Breast epithelium (tissue), 4 donors: ENCODE measurements at places on chromosomes 7 and 10.

GRCh38 chr10:78471326-78471722, 437.7 kb downstream of the RPS24 start:
- DNase-seq: no peak

- DNase-seq: no peak
Observed at GRCh38 chr7:28682801-28683200, 270.5 kb downstream of the CREB5 start.

DNA sequence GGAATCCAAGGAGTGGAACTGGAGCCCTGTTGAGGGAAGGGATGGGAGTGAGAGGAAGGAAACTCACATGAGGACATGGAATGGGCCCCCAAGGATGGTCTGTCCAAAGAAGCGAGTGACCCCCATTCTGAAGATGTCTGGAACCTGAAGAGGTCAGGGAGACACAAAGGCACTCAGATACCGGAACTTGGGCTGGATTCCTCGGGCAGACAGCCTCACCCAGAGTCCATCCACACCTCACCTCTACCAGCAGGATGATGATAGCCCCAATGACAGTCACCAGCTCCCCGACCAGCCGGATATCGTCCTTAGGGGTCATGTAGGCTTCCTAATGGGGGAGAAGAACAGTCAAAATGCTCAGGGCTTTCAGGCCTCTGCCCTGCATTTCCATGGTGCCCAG, 10.7 kb downstream of the TRPV6 start:
- DNase-seq: no peak

DNA sequence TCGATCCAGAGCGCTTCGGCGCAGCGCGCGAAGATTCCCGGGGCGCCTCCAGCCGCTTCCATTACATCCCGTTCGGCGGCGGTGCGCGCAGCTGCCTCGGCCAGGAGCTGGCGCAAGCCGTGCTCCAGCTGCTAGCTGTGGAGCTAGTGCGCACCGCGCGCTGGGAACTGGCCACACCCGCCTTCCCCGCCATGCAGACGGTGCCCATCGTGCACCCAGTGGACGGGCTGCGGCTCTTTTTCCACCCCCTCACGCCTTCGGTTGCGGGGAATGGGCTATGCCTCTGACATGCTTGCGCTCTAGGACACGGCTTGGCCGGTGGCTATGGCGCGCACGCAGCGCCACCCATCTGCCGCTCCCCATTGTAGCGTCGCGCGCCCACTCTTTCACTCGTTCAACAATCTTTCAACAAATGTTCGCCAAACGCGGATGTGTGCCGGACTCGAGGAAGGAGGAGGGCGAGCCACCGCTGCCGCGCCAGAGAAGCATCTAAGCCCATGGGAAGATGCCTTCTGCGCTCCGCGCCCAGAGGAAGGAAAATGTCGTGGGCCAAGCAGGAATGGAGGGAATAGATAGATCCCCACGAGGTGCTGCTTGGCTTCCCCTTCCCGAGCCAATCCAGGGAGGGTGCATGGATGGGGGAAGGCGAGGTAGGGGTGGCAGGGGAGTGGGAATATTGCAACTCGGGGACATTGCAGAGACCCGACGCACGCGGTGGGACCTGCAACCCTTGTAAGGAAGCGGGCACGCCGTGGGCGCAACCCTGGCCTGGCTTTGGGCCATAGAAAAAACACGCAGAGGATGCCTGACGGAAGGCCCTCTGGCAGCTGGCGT, 5.1 kb upstream of the CYP26A1 start:
- no peak for DNase-seq

DNA sequence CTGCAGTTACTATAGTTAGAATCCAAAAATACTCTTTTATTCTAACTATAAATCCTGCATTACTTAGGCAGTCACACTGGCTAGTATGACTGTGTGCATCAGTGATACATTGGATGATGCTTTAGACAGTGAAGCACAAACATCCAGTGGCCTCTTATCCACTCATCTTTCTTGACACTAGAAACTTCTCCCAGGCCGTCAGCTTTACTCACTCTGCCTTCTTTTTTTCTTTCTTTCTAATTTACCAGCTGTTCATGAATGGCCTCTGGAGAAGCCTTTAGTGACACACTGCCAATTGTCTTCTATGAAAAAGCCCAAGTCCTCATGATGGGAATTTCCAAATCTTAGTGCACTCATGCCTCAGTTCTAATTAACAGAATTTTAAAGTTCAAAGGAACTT, 26.2 kb upstream of the C10orf90 start:
- no peak for DNase-seq

DNA sequence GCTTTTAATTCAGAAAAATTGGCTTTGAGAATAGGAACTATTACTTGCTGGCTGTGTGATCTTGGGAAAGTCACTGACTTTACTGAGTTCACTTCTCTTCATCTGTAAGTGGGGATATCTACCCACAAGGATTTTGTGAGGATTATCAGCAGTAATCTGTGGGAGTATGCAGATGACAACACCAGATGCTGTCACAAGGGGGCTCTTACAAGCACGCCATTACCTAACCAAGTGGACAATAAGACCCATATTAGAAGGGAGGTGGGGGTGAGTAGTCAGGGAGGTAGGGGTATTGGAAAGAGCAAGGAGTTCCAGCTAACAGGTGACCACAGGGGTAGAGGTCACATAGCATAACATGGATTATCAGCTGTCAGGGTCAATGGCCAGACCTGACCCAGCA, 569.4 kb downstream of the SUGCT start:
- DNase-seq: no peak

- DNase-seq: no peak
Observed at GRCh38 chr10:125162120-125162931, 2.0 kb upstream of the CTBP2 start.

GRCh38 chr10:6729071-6729774, 149.1 kb upstream of the PRKCQ start:
- DNase-seq: no peak

- no peak for DNase-seq
Observed at GRCh38 chr10:33067917-33068316, 109.9 kb upstream of the ITGB1 start.

- peak; percentile 66 for DNase-seq
Observed at GRCh38 chr7:66114743-66115649, at the start of gene CRCP. Gene CRCP, plus strand, starts transcription at chr7:66114847. Its CDS starts 116 bp downstream, at chr7:66114963.

DNA sequence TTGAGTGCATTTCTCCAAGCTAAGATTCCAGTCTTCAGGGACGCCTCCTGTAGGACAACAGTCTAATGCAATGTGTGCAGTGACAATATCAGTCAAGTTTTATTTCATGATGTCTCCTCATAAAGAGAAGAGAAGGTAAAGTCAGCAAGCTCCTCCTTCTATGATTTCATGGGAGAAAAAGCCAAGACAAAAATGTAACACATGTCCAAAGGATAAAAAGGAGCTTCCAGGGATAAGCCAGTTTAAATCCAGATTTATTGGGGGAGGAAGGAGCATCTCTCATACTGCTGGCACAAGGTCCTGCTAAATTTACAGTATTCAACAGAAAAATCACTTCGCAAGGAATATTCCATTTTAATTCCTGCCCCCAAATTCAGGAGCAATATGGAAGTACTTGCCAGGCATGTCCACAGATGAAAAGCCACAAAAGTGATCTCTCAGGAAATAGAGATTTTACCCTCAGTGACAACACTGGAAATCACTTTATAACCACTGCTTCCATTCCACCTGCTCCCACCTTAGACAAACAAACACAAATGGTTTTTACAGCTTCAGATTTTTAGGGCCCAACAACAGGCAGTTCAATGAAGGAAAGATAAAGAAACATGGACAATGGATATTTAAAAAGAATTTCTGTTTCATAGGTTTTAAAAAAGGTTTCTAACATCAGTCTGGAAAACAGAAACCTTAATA, 677.5 kb upstream of the C7orf33 start:
- DNase-seq: no peak

- DNase-seq: no peak
Observed at GRCh38 chr10:76255241-76255640, 823.8 kb downstream of the LRMDA start.

DNA sequence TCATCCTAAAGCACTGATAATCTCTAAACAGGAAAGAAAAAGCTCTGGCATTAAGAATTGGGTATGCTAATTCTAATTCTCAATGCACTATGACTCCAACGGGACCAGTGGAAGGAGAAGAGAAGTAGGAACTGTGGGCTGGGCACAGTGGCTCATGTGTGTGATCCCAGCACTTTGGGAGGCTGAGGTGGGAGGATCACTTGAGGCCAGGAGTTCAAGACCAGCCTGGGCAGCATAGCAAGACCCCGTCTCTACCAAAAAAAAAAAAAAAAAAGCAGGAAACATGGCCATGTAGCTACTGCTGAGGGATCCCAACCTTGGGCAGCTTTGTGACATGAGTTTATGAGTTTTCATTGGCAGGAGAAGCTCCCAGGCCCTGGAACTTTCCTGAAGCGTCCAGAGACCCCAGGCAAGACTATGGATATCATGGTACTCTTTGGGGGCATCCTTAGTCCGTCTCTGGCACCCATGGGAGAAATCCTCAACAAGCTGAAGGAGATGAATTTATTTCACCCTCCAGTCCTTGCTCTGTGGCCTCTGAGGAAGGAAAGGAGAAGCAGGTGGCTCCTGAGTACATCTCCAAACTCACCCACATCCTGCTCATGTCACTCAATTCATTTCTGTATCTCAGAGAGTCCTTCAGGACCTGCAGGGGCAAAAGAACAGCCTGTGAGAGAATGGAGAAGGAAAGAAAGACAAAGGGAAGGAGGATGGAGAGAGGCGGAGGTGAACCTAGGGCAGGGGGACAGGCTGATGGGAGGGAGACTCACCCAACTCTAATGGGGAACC, 99.5 kb downstream of the SPDYE5 start:
- DNase-seq: no peak

GRCh38 chr10:112232670-112233069, 49.1 kb upstream of the GPAM start:
- no peak for DNase-seq

DNA sequence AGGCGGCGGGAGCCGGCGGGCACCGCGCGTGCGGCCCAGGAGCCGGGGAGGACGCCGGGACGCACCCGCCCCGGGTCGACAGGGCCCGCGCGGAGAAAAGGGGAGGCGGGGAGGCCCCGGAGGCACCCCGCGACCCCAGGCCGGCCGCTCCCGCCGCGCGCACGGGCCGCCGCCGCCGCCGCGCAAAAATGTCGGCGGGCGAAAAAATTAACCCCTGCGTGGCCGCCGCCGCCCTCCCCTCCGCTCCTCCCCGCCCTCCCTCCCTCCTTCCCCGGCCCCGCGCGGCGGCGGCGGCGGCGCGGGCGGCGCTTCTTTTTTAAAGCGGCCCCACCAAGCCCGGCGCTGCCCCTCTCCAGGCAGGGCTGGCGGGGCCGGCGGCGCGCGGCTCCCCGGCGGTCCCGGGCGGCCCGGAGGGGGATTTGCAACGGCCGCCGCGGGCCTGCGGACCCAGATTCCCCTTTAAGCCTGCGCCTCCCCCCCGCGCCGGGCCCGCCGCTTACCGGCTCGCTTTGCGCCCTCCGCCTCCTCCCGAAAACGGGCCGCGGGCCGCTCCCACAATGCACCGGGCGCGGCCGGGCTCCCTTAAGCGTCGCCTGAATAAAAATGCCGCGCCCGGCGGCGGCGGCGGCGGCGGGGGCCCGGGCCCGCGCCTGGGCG, 465 bp downstream of the SEPHS1 start:
- peak; percentile 57 for DNase-seq

DNA sequence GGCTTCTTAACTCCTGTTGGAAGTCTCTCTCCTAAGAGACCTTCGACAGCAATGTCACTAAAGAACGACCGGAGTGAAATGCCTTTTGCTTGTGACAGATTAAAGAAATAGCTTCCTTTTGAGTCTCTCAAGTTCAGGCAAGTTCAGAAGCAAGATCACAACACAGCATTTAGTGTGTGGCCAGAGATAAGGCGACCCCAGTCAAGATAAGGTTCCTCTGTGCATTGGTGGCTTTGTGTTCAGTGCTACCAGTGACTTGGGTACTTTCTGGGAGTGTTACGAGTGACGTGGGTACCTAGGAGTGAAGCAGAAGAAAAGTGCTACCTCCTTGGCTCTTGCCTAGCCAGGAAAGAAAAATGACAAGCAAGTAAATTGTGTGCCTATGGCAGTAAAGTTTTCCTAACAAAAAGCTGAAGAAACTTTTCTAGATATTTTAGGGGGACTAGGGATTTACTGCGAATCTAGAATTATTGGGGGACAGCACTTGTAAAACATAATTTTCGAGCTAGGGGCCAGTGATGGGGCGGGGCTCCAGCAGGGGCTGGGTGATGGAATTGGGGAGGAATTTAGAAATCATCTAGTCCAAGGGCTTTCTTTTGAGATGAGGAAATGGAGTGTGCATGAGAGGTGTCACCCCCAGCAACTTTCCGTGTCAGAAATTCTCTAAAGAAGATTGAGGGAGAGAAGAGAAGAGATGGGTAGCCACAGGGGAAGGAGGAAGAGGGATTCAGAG, 191.9 kb upstream of the LYZL2 start:
- no peak for DNase-seq

DNA sequence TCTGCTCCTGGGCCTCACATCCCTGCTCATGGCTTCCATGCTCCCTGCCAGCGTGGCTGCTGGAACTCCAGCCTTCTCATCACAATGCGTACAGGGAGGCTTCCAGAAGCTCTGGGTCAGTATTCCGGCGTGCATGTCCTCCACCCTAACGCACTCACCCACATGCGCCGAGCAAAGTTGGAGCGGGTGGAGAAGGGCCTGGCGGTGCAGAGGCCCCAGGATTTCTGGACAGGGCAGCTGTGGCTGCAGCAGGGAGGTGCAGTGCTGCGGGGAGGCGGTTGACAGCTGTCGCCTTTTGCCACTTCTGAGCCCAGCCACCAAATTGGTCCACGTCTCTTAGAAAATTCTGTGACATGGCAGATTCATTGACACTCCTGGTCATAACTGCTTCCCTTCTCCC, 33.6 kb upstream of the FAM20C start:
- no peak for DNase-seq

DNA sequence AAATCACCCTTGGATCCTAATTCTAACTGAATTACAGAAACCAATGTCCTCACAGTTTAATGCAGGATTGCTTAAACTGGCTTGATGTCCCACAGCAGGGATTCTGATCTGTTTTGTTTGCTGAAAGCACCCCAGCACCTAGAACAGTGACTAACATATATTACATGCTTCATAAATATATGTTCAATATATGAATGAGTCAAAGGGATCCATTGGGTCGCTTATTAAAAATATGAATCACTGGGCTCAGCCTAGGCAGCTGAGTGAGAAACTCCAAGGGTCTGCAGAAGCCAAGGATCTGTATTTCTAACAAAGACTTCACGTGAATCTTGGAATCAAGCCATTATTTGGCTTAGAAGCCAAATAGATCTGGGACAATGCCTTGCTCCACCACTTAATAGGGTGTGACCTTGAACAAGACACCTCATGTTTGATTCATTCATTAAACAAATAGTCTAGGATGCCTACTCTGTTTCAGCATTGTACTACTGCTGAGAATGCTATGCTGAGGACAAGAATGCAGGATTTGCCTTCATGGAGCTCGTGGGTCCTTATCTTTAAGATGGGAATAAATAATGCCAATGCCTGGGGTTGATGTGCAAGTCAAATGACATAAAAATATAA, 103.4 kb upstream of the DLX6 start:
- no peak for DNase-seq
